ENCODE measurements at places on chromosomes 13 and 19.

DNA sequence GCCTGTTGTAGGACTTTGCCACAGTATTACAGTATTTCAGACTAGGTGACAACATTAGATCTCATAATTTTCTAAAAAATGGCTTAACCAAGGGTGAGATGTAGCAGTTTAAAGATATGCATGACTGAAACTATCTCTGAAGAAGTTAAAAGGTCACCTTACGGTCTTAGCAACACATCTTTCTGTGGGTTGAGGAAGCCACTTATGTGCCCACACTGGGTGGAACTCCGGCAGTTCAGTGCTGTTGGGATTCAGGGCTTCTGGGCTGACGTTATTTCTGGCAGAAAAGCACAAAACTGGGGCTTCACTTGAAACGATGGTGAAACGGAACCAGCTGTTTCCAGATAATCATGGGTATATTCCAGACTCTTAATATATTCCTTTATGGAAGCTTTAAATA, 697.3 kb downstream of the PCDH9 start:
- no peak for DNase-seq

- no peak for DNase-seq
Observed at GRCh38 chr19:17255150-17255621, 9.4 kb downstream of the USHBP1 start.

DNA sequence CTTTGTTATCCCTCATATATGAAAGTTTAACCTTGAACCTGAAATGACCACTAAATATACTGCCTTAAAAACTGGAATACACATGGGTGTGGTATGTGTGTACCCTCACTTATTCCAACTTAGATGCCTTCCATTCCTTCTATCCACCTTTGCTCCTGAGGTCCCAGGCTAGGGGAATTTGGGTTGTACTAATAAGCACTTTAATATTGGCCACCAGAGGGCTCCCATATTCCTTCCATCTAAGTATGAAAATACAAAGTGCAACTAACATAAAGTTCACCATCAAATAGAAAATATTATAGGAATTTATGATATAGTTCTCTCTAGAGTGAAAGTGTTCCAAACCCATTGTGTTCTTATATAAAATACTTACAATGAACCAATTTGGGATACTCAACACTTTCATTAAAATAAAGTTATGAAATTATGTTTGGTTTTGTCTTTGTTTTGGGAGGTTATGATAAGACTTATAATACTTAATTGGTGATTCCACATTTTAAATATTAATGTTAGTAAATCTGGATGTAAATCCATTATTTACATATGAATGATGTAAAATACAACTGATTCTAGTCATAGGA, 62.3 kb downstream of the ITGBL1 start:
- no peak for DNase-seq

GRCh38 chr13:73687087-73687486, 447.1 kb downstream of the KLF12 start:
- no peak for DNase-seq

DNA sequence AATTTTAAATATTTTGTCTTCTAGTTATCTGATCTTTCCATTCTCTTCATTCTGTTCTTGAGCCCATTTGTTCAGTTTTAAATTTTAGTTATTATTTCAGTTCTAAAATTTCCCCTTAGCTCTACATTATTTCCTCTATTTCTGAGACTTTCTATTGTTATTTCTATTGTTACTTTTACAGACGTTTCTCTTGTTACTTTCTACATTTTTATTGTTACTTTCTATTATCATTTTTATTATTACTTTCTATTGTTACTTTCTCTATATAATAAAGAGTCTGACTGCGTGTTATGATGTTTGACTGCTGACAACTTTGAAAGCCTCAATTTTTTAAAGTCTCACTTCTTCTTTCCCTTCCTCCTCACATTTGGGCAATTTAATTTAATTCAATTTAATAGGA, 915.7 kb upstream of the PCDH20 start:
- DNase-seq, result no peak

DNA sequence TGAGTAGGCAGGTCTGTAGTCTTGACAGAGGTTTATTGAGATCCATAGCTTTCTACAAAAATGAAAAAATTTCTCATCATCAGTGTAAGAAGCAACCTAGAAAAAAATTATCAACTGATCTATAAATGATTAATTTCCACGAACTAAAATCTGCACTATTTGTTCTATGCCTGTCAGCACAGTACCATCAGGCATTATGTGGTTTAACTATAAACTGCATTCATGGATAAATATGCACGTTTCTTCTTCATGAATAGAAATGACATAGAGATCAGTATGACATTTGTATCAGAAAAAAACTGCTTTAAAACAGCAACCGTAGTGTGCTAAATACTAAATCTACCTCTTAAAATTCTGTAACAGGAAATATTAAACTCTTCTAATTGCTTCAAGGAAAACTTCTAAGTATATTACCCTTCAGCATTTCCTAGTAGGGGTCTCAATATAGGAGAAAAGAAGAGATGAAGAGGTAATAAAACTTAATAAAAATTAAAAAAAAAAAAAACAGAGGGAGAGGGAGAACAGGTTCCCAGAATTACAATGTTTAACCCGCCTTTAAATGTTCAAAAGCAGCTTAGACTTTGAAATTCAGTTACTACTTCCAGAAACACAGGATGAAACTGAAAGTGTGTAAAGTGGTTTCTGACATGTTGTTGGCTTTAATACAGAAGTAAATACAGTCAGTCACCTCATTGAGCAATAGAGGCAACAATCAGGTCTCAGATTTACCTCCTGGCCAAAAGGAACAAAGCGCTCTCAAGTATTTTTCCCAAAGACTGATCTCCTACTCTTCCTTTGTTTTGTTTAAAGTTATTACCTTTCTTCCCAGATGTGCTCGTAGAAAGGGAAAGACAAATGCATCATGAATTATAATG, 144.4 kb downstream of the DIAPH3 start:
- no peak for DNase-seq

GRCh38 chr19:991174-991931, 7.2 kb downstream of the WDR18 start:
- no peak for DNase-seq

DNA sequence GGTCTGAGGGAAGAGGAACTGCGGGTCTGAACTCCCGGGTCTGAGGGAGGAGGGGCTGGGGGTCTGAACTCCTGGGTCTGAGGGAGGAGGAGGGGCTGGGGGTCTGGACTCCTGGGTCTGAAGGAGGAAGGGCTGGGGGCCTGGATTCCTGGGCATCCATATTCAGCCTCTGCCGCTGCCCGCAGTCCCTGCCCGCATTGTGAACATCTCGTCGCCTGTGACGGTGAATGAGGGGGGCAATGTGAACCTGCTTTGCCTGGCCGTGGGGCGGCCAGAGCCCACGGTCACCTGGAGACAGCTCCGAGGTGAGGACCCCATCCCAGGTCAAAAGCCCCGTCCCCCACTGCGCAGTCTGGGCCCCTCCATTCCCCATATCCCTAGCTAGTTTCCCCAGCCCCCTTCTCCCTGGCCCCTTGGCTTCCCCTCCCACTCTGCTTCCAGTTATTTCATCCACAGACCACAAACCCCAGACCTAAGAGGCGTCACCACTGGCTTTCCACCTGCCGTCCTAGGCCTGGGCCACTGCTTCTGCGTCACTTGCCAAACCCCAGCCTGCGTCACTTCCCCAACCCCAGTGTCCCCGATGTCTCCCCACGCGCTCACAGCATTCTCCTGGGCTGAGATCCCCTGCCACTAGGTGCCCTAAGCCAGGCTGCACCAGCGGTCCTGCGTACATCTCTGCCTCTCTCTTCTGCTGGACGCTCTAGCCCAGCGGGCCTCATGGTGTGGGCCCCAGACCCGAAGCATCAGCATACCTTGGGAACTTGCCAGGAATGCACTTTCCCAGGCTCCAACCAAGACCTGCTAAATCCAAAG, 13.9 kb downstream of the IGLON5 start:
- no peak for DNase-seq

DNA sequence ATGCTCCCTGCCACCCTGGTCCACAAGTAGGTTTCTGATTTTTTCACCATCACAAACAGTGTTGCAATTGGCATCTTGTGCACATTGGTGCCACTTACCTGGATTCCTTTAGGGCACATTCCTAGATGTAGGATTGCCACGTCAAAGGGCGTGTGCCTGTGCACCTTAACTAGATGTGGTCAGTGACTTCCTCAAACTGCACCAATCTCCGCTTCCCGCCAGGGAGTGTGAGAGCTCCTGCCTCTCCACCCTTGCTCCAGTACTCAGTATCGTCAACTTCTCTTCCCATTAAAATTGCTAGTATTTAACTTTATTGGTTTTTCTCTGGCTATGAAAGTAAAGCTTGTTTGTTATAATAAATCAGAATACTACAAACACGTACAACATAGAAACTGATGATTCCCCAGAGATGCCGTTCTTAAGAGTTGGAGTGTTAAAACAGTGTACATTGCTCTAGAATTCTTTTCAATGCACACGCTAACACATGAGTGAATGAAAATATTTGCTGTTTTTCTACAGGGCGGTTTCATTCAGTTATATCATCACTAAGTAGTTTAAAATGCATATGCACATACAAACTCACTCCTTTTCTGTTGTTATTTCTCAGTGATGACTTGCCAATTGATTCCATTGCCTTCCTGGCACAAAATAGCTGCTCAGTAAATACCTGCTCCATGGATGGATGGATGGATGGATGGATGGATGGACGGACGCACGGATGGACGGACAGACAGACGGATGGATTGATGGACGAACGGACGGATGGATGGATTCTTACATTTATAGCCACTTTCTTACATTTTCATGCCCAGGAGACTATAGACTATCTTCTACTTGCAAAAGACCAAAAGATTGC, 23.4 kb downstream of the CCNE1 start:
- no peak for DNase-seq

DNA sequence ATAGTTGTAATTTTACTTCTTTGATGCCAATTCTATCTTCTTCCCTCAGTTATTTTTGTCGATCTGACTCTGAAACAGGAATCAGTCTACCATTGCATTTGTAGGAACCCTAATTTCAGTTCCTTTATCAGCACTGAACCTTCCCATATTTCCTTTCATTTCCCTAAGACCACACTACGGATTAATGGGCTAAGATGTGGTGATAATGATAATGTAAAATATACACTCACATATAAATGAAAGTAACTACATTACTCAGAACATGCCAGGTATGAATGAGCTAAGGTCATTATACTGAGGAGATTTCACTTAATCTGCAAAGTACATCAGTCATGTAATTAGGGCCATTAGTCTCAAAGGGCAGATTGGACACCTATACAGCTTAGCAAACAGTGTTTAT, 60.2 kb upstream of the RFC3 start:
- no peak for DNase-seq

DNA sequence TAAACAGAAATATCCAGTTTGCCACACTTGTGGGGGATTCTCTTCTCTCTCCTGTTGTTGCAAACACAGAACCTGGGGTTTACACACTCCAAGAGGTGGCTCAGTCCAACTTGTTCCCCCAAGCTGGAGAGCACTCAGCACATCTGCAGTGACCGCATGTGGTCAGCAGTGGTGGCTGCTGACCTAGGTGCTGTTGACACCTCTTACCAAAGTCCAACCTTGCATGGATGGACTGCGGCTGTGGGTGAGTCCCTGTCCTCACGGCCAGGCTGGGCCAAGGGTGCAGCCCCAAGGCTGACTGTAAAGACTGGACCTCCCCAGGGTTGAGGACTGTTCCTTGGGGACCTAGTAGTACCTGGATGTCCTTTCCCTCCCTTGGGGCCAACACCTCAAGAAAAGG, 6.1 kb downstream of the LRFN3 start:
- no peak for DNase-seq

GRCh38 chr13:94028650-94029049, 450.8 kb downstream of the DCT start:
- DNase-seq, result no peak

GRCh38 chr13:75788481-75788981, 152.4 kb downstream of the LMO7 start:
- DNase-seq, result no peak

DNA sequence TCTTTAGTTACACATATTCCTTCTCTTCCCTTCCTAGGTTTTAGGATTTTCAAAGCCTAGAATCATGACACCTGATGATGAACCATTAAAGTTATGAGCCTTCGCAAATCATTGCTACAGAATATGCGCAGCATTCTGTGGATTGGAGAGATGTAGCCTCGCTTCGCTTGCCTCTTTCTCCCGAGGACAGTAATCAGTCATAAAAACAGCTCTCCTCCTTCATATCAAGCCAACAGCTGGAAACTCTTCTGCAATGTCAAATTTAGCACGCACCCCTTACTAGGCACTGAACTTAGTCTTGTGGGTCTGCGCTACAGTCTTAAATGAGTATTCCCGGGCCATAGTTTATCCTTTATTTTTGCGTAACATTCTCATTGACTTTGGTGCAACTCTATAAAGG, 79.6 kb downstream of the DACH1 start:
- DNase-seq, result no peak

GRCh38 chr13:62038214-62038613, 622.6 kb upstream of the PCDH20 start:
- no peak for DNase-seq

DNA sequence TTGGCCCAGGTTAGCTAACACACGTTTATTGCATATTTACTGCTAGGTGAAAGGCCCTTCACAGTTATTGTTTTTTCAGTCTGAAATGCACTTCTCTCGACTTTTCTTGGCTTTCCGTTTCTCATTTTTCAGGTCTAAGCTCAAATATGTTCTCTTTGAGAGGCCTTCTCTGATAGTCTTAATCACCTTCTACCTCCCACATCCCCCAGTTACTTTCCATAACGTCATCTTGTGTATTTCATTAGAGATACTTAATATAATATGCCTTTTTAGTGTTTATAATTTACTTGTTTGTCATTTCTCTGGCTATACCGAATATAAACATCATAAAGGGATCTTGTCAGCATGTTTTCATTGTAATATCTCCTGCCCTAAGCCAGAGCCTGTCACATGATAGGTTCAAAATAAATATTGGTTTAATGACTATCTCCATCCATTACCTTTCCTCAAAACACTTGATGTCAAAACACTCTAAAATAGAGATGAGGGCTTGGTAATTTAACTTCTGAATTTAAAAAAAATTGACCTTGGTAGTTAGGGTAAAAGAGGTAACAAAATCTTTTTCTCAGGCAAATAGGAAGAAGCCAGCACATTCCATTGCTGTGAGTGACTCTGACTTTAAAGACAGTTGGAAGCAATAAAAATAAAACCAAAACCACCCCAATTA, 168.6 kb upstream of the RFC3 start:
- no peak for DNase-seq

DNA sequence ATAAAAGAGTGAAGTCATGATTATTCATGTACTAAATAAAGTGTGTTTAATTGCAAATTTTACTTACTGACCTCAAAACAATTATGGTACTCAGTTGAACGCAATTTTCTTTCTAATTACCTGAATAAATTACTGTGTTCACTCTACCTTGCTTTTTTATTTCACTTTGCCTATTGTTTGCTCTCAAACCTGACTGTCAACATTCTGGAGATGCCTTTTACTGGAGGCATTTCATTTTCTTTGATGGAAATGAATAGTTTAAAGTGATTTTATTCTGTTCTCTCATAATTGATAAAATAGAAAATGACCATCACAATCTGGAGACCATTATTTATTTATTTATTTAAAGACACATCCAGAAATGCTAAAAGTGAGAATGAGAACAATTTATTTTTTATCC, 811.5 kb upstream of the ATXN8OS start:
- DNase-seq, result no peak

Data from activated effector memory CD4-positive, alpha-beta T cell treated with Interleukin-2 at 50 U/mL for 16 hours (primary cell).